GM19239 (cell line): ENCODE measurements at places on chromosomes 3 and 15.

DNA sequence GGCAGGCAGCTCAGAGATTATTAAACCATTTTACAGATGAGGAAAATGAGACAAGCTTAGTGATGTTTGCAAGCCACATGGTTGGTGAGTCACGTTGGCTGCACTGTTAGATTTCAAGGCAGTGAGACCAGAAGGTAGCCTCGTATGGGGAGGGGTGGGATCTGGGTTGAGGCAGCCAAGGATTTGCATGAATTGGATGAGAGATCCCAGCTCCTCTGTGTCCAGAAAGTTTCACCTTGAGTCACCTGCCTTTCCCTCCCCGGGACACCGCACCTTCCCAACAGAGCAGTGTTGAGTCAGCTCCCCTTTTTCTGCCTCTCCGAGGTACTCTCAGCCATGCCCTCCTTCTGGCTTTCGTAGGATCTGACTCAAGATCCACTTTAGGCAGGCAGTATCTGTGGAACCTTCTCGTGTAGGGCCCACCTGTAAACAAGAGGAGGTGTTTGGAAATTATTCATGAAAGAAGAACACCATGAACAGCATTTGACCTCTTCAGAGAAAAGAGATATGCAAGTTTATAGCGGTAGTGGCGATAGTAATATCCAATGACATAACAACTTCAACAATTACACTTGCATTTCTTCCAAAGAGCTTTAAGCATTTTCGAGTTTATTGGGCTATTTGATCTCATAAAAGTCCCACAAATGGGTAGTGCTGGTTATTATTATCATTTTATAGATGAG, 46.8 kb upstream of the VPS8 start:
- no peak for DNase-seq

DNA sequence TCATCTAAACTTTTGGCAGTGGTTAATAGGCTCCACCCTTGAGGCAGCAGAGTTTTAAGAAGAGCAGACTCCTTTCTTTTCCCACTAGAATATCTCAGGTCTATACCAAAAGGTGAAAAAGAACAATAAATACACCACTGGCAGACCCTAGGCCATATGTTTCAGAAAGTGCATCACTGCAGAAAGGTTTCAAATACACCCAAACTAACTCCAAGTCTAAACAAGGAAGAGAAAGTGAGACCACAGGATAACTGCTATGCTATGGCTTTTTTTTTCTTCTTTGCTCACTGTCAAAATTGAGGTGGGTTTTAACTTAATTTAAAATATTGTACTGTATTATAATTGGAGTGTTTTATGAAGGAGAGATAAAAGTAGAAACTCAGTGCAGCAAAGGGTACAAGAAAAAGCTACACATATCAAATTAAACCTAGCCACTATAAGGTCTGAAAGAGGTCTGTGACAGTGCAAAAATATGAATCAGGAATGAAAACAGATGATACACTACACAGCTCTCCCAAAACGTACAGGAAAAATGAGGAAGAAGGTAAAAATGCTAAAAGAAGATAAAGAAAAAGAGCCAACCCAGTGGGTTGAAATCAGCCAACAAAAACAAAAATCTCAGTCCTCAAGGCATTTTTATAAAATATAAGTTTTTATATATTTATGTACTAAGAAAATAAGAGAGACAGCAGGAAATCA, 8.4 kb downstream of the SNX4 start:
- DNase-seq, result no peak

DNA sequence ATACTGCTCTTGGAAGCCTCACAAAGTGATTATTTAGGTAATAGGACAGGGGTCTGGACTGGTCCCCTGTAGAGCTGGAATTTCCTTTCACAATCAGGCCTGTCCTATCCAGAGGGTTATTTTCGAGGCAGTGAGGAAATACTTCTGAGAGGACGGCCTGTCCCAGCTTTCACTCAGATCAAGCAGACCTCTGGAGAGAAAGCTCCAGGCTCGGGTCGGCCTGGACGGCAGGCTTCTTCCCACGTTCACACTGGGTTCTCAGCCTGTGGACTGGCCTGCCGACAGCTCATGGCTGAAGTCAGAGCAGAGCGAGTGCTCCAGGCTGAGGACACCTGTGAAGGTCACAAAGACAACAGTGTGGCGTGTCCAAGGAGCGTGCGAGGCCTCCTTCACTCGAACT, 405.3 kb downstream of the VPS13C start:
- DNase-seq, result no peak

DNA sequence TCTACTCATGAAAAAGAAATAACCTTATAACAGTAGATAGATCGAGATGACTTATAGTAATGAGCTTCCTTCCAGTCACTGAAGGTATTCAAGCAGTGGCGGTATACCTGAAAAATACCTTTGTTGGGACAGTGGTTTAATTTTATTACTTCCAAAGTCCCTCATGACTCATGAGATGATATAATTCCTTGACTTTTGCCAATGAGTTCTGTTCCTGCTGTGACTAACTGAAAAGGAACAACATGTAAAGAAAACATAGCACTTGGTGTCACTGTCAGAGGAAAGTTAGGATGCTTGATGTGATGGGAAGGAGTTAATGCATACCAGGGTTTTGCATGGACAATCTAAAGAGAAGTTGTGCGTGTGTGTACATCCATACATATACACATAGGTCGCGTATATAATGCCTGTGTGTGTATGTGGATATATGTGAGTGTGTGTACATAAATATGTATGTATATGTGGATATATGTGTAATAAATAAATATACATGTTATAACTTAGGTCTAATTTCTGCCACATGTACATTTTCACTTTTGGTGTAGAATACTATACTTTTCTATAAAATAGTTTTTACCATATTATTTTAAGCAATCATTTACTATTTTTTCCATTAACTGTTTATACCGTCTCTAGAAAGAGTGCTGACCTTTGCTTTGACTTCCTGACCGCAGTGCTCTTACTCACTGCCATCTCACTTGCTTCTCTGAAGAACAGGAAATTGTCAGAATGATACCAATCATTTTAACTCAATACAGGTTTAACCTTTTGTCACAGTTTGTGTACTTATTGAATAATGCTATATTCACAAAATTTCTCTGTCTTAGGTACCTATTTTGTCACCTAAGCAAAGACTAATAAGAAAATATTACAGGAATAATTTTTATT, 12.6 kb upstream of the PAK2 start:
- DNase-seq, result no peak

DNA sequence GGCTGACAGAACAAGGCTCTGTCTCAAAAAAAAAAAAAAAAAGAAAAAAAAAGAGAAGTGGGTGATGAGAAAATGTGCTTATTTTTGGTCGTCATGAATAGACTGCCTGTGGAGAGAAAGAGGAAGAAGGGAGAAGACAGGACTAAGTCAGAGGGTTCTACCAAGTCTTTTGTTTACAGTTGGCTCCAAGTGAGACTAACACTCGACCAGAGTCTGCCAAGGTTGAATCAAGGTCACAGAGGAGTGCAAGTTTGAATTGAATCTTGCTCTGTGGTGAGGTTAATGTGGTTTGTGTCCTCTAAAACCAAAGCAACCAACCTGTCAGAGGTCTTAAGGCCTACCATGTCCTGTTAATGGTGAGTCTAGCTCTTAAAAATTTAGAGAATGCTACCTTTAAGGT, 334.1 kb upstream of the GRM7 start:
- no peak for DNase-seq

DNA sequence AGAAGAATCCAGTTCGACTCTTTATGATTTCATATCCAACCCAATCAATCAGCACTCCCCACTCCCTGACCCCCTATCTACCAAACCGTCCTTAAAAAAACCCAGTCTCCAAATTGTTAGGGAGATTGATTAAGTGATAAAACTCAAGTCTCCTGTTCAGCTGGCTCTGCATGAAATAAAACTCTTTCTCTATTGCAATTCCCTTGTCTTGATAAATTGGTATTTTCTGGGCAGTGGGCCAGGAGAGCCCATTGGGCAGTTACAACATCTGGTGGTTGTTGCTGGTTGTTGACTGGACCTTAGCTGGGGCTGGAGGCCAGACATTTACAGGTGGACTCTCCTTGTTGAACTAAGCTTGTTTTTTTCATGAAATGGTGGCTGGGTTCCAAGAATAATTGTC, 642.3 kb downstream of the ROBO2 start:
- DNase-seq, result no peak

DNA sequence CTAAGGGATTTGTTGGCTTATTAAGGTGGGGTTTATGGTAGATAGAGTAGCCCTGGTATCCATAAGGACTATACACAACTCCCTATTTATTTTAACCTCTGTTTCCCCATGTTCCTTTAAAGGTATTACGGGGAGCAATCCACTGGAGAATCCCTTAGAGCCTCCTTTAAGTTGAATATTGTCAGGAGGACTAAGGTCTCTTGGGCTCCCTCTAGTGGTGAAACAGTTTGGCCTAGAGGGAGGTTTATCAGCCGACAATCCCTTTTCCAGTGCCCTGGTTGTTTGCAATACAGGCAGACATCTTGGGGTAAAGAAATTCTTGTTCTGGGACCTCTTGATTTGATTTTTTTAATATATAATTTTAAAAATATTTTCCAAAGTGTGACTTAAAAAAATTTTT, 12.9 kb downstream of the OPA1 start:
- DNase-seq, result no peak

- no peak for DNase-seq
These were observed 76.1 kb downstream of the CLSTN2 start for GRCh38 chr3:140011086-140011485.

DNA sequence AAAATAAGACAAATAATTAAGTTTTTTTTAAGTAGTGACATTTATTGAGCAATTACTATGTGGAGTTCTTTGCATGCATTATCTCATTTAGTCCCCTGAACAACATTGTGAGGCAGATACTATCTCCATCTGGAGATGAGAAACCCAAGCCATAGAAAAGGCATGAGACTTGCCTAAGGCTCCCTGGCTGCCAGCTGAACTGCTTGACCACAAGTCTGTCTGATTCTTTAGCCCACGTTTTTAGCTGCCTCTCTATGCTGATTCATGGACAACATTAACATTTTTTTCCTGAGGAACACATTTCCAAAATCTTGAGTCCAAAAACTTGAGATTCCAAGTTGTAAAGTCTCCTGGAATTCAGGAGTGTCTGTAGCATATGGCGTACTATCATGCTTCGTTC, 263.6 kb upstream of the GOLGA6L4 start:
- no peak for DNase-seq
